ENCODE measurements at places on chromosomes 13 and 19. TPM values are rescaled to one million over a fixed set of nuclear protein-coding genes. Genes with fewer than 3 reads are reported as not detected.

GRCh38 chr13:93872376-93872775 is 607.1 kb downstream of the DCT start:
- DNase-seq: no peak

DNA sequence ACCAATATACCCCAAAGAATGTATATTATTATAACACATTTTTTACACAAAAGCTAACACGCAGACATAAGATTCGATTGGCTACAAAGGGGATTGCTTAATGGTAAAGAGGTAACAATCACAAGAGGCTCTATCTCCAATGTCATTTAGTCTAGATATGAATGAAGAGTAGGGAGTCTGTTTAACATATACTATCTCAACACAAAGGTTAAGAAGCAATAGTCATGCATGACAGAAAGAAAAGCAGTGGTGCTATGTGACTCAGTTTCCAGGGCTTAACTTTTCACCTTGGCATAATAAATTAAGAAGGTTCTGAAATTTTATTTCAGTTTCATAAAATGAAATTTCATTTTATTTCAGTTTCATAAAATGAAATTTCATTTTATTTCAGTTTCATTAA is 33.3 kb downstream of the UFM1 start:
- no peak for DNase-seq

GRCh38 chr13:94657167-94657566 is 55.2 kb downstream of the SOX21 start:
- DNase-seq: peak; percentile 30

- DNase-seq: no peak
Observed at GRCh38 chr13:49540552-49540951, 44.8 kb downstream of the PHF11 start.

The CEBPA gene
- total RNA-seq: 0.10 TPM
